ENCODE measurements at places on chromosomes 3 and 15.
A peak's percentile ranks its signal among the peaks of the same experiment; 100 is the strongest.

GRCh38 chr3:111577798-111578685, 17.1 kb downstream of the ZBED2 start:
- peak; percentile 3 for DNase-seq

DNA sequence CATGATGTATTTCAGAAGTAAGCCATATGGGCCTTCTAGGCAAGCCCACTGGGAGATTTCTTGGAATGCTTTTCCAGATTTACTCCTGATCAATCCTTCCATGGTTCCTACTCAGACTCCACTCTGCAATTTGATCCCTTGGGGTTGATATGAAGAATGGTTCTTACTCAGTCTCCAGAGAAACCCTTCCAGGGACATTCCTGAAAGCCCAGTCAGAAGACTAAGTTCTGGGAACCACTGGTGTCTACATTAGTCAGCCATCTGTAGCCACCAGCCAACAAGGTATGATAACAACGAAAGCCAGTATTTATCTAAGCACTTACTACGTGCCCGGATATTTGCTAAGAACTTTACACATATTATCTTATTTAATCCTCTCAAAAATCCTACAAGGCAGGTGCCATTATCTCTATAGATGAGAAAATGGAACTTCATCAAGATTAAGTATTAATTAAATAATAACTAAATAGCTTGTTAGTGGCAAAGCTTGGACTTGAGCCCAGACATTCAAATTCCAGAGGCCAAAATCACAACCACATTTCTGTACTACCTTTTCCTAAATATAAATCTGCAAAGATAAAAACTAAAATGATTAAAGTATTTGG, 32.7 kb downstream of the ZNF385D start:
- DNase-seq: no peak

DNA sequence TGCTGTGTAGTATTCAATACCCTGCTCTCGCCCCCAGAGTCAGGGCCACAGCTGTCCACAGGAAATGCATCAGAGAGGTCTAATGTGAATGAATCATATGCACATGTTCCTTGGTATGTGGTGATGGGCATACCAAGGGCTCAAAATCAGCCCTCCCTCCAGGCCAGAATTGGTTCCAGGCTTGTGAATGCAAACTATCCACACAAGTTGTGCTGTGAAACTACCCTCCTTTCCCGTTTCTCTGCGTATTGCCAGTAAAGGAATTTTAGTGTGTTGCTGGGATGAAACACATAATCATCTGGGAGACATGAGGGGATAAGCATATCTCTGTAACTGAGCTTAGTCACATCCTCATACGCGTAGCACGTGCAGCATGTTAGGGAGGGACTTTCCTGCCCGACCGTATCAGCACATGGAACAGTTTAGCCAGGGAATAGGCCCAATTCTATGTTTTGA, 9.2 kb upstream of the MME start:
- no peak for DNase-seq

GRCh38 chr3:114707252-114707860, 413.5 kb downstream of the TIGIT start:
- DNase-seq: no peak

GRCh38 chr3:173748105-173748504, 350.6 kb downstream of the NLGN1 start:
- DNase-seq: no peak

- no peak for DNase-seq
Measured at GRCh38 chr15:65334586-65335231, 30.2 kb downstream of the RNU5B-1 start.

DNA sequence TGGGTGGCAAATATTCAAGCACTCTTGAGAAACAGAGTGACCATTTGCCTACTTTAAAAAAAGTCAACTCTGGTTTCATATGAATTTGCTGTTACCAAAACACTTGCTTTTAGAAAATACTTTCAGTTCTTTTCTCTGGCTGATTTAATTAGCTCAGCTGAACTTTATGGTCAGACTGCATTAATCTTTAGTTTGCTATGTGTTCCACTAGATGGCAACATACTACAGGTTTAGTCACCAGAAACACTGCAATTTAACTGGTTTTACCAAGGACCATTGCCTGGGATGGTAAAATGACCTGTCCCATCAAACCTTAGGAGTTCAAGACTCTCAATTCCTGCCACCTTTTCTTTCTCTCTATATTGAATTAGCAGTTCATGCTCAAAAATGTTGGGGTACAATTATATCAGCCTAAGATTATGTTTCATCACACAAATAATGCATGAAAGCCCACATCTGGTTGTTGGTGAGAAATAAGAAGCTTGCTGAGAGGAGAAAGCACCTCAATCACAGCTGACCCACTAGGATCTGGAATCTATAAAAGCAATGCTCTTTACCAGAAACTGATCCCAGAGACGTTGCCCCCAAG, 14.2 kb downstream of the EIF4E3 start:
- DNase-seq: peak; percentile 36

DNA sequence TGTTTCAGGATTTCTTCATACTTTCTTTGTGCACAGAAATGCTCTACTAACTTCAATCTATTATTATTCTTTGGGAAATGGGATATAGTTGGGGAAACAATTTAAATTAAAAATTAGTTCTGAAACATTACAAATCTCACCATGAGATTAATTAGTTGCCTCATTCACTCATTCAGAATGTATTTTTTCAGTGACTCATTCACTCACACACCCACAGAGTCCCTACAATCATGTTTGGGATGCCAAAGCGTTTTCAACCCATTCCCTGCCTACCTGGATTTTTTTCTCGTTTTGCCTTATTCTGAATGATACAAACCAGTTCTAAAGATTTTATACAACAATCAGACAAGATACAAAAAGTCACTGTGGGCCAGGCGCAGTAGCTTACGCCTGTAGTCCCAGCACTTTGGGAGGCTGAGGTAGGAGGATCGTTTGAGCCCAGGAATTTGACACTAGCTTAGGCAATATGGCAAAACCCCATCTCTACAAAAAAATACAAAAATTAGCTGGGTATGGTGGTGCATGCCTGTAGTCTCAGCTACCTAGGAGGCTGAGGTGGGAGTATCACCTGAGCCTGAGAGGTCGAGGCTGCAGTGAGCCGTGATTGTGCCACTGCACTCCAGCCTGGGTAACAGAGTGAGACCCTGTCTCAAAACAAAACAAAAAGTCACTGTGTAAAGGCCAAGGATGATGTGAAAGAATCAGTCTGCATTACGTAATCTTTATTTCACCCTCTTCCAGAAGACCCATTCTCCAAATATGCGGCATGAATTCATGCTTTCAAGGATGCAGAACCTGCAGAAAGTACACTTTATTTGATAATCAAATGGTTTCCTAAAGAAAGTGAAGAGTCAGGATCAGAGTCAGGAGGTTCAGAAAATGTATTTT, 34.8 kb upstream of the ARHGEF3 start:
- DNase-seq: no peak

GRCh38 chr15:37037071-37037655, 63.2 kb downstream of the MEIS2 start:
- no peak for DNase-seq

DNA sequence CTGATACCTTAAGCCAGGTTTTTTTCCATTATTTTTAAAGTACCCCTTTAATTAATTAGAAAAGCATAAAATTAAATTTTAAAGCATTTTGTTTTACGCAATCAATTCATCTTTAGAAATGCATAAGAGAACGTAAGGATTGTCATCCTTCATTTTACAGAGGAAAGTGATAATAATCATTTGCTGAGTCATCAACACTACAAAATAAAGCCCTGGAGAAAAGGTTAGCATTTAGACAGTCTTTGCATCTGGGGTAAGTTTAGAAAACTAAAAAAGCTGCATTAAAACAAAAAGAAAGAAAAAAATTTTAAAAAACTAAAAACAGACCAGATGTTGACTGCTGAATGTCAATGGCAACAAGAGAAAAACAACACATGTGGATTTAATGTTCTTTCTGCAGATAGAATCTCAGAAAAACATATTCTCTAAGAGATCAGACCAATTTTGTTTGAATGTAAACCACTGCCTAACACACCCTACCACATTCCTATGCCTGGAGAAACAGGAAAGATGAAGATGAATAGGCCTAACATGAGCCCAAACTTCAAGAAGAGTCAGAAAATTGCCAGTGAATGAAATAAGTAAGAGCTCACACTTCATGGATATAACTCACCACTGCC, 59.9 kb downstream of the SUCNR1 start:
- DNase-seq: no peak

DNA sequence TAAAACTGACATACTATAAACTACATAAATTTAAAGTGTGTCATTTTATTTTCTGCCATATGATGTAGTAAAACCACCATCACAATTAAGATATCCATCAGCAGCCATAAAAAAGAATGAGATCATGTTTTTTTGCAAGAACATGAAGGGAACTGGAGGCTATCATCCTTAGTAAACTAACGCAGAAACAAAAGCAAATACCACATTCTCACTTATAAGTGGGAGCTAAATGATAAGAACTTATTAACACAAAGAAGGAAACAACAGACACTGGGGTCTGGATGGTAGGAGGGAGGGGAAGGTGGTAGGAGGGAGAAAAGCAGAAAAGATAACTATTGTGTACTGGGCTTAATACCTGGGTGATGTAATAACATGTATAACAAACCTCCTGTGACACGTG, 24.6 kb downstream of the CCDC14 start:
- DNase-seq: no peak

GRCh38 chr15:51499379-51499976, 123.1 kb downstream of the DMXL2 start:
- DNase-seq: peak; percentile 0

DNA sequence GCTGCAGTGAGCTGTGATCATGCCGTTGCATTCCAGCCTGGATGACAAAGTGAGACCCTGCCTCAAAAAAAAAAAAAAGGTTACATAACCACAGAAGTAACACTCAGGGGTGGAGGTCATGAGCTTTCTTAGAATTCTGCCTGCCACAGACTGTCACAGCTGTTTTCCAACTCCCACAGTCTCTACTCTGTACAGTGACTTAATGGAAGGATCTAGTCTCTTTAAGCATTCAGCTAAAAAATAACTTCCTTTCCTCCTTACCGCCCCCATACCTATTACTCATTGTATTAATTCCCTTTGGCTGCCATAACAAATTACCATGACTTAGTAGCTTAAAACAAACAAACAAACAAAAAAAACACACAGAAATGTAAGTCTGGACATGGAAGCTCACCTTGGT, 99.6 kb upstream of the UBE2E1 start:
- DNase-seq: no peak

- DNase-seq: no peak
Measured at GRCh38 chr3:118818386-118818785, 216.3 kb downstream of the IGSF11 start.

- DNase-seq: no peak
Measured at GRCh38 chr3:184134746-184135148, 411 bp upstream of the EIF2B5 start.

DNA sequence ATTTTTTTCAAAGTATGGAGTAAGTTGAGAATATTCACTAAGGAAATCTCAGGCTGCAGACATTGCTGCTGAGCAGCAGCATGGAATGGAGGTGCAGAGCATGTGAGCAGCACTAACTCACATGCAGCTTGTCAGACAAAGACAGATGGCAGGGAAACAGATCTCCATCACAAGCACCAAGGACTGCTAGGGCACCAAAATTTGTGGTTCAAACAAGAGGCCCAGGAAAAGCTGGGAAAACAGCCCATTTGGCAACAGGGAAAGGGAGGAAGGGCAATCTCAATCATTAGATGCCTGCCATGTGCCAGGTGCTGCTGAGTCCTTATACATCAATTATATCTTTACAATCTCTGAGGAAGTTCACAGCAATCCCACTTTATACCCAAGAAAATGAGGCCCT, 47.2 kb upstream of the EIF1B start:
- no peak for DNase-seq

- no peak for DNase-seq
Measured at GRCh38 chr15:57797568-57798267, 91.2 kb downstream of the POLR2M start.

DNA sequence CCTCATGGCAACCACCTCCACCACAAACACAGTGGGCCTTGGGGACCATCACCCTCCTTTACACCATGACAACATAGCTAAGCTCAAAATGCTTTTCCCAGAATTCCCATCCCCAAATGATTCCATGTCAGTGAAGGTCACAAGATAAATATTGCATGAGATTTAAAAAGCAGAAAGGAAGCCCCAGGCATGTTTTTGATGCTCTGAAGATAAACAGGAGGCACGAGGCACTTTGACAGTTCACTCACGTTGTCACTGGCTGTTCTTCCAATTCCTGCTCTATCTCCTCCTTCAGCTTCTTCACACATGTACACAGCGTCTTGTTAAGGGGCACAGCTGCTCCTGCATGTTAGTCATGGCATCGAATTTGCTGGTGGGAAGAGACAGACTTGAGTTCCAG, 180.4 kb downstream of the STAC start:
- no peak for DNase-seq

GRCh38 chr3:58536501-58537411, at the start of gene ACOX2:
TSS of gene ACOX2 (minus strand) at chr3:58537190. CDS start at chr3:58535106, 2,084 bp downstream.
- DNase-seq: no peak

DNA sequence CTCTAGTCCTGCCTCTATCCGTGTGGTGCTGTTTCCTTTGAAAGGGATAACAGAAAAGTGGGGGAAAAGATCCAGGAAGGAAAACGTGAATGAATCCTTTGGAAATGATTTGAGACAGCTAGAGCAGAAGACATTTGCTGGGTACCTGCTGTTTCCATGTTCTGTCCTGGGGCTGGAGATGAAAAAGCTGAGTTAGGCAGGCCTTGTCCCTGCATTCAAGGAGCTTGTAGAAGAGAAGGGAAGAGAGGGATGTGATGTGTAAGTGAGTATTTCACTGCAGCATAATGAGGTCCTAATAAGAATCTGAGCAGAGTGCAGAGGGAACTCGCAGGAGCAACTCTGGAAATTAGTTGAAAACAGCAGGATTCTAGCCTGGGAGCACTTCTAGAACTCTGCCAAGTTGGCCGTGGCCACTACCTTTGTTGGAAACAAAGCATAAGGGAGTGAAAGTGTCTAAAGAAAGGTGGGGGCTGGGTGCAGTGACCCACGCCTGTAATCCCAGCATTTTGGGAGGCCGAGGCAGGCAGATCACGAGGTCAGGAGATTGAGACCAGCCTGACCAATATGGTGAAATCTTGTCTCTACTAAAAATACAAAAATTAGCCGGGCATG, 13.8 kb upstream of the SEMA4B start:
- DNase-seq: no peak

- no peak for DNase-seq
Measured at GRCh38 chr3:133994166-133994890, 35.4 kb downstream of the SLCO2A1 start.

- no peak for DNase-seq
Measured at GRCh38 chr3:195543500-195544229, 540 bp upstream of the PPP1R2 start.
